ENCODE measurements at places on chromosomes 2 and 18. TPM values are rescaled to one million over a fixed set of nuclear protein-coding genes. Genes with fewer than 3 reads are reported as not detected.

Gene HOXD9
- total RNA-seq, result 11.2 TPM

- no peaks in the 10 kb centered on the region for H3K4me1 ChIP-seq
- DNase-seq, result no peak
- no peak overlapping the region for H3K27ac ChIP-seq
Observed at GRCh38 chr2:9373047-9373446, 50.3 kb downstream of the ITGB1BP1 start.

Gene POMC
- total RNA-seq, result 21.0 TPM

Gene UGT1A4
- not detected for total RNA-seq

Gene VWA3B
- total RNA-seq, result not detected

Gene RPRM
- 17.4 TPM for total RNA-seq

GRCh38 chr2:135490376-135490775 is 40.6 kb downstream of the ZRANB3 start:
- no peaks in the 10 kb centered on the region for H3K4me1 ChIP-seq
- DNase-seq, result no peak
- no peak overlapping the region for H3K4me3 ChIP-seq
- no peaks in the 10 kb centered on the region for H3K27me3 ChIP-seq
- no peaks in the 10 kb centered on the region for H3K36me3 ChIP-seq
- no peak overlapping the region for H3K27ac ChIP-seq

DNA sequence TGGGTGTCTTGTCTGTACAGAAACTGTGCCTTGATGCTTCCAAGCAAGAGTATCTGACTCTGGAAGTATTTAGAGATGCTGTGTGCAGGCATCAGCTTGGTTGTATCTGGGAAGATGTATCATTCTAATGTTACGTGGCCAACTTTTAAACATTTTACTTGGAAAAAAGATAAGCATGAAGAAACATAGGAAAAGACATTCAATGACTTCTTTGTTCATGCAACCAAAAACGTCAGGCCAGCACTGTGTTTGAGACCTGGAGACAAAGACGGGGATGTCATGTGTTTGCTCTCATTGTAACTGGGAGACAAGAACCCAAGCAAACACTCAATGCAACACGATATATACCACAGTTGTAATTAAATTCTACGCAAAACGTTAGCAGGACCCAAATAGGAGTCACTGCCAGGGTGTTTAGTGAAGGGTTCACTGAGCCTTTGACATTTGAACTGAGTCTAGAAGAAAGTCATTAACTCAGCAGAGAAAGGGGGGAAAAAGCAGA is 8.9 kb upstream of the SESTD1 start:
- no peak overlapping the region for H3K4me3 ChIP-seq
- no peaks in the 10 kb centered on the region for H3K27me3 ChIP-seq
- no peaks in the 10 kb centered on the region for H3K36me3 ChIP-seq
- H3K27ac ChIP-seq, result peak overlapping the region; percentile 76

Gene IL36RN
- total RNA-seq, result not detected

DNA sequence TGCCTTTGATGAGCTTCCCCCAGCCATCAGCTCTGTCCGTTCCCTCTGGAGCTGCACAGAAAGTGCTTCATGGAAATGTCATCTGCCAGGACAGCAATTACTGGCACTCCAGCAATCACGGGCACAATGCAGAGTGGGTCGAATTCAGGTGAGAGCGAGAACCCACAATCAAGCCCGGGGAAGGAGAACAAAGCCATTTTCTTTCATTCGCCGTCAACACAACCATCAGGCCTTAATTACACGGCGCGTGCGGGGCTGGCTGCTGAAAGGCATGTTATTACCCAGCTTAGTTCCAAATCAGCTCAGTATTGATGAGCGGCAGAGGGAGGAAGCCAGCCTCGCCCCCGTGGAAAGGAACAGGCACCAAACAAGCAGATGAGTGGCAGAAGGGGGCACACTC is 143.9 kb downstream of the MYT1L start:
- H3K36me3 ChIP-seq, result no peaks in the 10 kb centered on the region
- DNase-seq, result no peak
- H3K27ac ChIP-seq, result no peak overlapping the region
- no peaks in the 10 kb centered on the region for H3K27me3 ChIP-seq
- H3K4me1 ChIP-seq, result peaks cover 8% of the 10 kb centered on the region

- H3K4me1 ChIP-seq, result peaks cover 14% of the 10 kb centered on the region
- no peak overlapping the region for H3K27ac ChIP-seq
Observed at GRCh38 chr18:13585379-13586153, 140.8 kb downstream of the FAM210A start.

GRCh38 chr2:52369178-52369577 is 1337.2 kb upstream of the NRXN1 start:
- no peaks in the 10 kb centered on the region for H3K4me1 ChIP-seq
- DNase-seq, result no peak
- no peak overlapping the region for H3K27ac ChIP-seq
- no peaks in the 10 kb centered on the region for H3K27me3 ChIP-seq
- no peak overlapping the region for H3K4me3 ChIP-seq

DNA sequence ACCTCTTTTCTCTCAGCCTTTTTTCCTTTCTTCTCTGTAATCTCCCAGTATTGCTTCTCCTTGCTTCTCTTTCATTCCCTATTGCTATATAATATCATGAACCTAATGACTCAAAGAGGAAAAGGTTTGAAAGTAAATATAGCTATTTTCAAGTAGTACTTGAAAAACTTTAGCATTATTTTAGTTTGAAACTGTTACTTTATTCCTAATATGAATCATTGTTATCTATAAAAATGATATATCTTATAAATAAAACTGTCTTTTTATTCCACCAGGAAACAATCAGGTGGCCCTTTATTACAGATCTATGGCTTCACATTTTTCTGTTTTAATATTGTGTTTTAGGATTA is 311 bp upstream of the SCN1A start:
- H3K4me3 ChIP-seq, result no peak overlapping the region
- no peaks in the 10 kb centered on the region for H3K36me3 ChIP-seq
- no peak for DNase-seq

Gene GALR1
- total RNA-seq, result 0.71 TPM

- no peaks in the 10 kb centered on the region for H3K27me3 ChIP-seq
- no peak overlapping the region for H3K27ac ChIP-seq
- H3K4me3 ChIP-seq, result no peak overlapping the region
- no peaks in the 10 kb centered on the region for H3K36me3 ChIP-seq
- peaks cover 8% of the 10 kb centered on the region for H3K4me1 ChIP-seq
Observed at GRCh38 chr2:32841931-32842898, 104.5 kb upstream of the LTBP1 start.

Gene OSBPL1A
- 71.3 TPM for total RNA-seq

Gene PID1
- 67.4 TPM for total RNA-seq

DNA sequence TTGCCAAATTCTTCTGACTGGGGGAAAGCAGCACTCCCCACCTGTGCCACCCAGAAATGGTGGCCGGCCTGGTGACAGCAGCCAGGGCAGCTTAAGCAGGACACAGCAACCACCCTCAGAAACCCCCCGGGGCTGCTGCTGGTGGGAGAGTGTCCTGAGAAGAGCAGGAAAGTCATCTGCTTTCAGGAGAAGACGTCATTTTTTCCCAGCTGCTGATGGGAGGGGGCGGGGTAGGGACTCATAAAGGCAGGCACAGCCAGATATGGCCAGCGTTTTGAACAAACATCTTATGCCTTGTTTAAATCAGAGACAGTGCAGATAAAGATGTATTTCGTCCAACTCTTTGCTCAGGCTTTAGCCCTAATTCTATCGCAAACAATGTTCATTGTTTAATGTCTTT is 139.5 kb downstream of the LRRC30 start:
- no peaks in the 10 kb centered on the region for H3K4me1 ChIP-seq
- H3K27ac ChIP-seq, result peak overlapping the region; percentile 67
- DNase-seq, result no peak
- H3K4me3 ChIP-seq, result peak overlapping the region; percentile 2
- no peaks in the 10 kb centered on the region for H3K27me3 ChIP-seq

Gene OSGEPL1
- 10.0 TPM for total RNA-seq

GRCh38 chr18:24319757-24320156 is 77.9 kb downstream of the OSBPL1A start:
- no peaks in the 10 kb centered on the region for H3K27me3 ChIP-seq
- H3K27ac ChIP-seq, result no peak overlapping the region
- DNase-seq, result no peak
- H3K4me1 ChIP-seq, result peaks cover 7% of the 10 kb centered on the region
- no peak overlapping the region for H3K4me3 ChIP-seq
- H3K36me3 ChIP-seq, result no peaks in the 10 kb centered on the region

DNA sequence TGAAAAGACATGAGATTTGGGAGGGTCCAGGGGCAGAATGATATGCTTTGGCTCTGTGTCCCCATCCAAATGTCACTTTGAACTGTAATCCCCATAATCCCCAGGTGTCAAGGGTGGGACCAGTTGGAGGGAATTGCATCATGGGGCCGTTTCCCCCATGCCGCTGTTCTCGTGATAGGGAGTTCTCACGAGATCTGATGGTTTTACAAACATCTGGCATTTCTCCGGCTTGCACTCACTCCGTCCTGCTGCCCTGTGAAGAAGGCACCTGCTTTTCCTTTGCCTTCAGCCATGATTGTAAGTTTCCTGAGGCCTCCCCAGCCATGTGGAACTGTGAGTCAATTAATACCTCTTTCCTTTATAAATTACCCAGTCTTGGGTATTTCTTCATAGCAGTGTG is 51.4 kb downstream of the LPIN1 start:
- H3K36me3 ChIP-seq, result peaks cover 10% of the 10 kb centered on the region
- no peak overlapping the region for H3K27ac ChIP-seq
- H3K4me3 ChIP-seq, result no peak overlapping the region
- no peak for DNase-seq
- no peaks in the 10 kb centered on the region for H3K4me1 ChIP-seq

DNA sequence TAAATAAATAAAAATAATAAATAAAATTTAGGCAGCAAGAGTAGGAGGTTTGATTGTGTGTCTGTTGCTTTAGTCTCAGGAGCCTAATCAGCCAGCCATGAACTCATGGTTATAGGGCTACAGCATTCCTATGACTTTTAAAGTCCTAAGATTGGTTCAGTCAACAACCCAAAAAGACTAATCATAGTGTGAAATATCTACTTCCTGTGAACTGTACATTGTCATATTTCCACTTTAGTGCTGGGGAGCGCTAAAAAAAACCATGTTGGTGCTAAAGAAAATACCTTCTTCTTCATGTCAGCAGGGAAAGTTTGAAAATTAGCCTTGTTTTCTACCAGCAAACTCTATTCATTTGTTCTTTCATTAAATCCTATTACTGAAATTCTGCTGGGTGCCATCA is 521.6 kb downstream of the RNF144A start:
- H3K4me3 ChIP-seq, result no peak overlapping the region
- H3K4me1 ChIP-seq, result peaks cover 16% of the 10 kb centered on the region
- no peaks in the 10 kb centered on the region for H3K36me3 ChIP-seq

- H3K4me3 ChIP-seq, result no peak overlapping the region
- H3K27me3 ChIP-seq, result no peaks in the 10 kb centered on the region
- DNase-seq, result no peak
- H3K27ac ChIP-seq, result no peak overlapping the region
Observed at GRCh38 chr2:182318466-182319220, 108.2 kb downstream of the PDE1A start.

DNA sequence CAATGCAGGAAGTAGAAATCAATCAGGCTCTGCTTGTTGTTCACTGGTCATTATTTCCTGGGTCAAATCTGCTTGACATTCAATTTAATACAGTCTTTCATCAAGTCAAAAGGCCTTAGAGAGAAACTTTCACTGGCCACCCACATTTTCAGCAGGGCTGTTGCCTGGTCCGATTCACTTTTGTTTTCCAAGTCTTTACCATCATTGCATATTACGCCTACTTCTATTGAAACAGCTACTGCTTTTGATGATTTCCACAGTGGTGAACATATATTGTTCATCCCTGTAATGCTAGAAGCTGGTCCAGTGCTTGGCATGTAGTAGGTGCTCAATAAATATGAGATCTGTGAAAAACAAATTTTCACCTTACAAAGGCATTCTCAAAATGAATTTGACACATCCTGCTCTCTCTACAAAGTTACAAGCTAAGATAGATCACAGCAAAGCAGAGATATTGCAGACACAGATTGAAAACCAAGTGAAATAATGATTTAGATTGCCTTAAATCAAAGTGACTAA is 600.1 kb downstream of the ARHGAP15 start:
- no peak overlapping the region for H3K4me3 ChIP-seq
- DNase-seq, result no peak
- H3K4me1 ChIP-seq, result no peaks in the 10 kb centered on the region

DNA sequence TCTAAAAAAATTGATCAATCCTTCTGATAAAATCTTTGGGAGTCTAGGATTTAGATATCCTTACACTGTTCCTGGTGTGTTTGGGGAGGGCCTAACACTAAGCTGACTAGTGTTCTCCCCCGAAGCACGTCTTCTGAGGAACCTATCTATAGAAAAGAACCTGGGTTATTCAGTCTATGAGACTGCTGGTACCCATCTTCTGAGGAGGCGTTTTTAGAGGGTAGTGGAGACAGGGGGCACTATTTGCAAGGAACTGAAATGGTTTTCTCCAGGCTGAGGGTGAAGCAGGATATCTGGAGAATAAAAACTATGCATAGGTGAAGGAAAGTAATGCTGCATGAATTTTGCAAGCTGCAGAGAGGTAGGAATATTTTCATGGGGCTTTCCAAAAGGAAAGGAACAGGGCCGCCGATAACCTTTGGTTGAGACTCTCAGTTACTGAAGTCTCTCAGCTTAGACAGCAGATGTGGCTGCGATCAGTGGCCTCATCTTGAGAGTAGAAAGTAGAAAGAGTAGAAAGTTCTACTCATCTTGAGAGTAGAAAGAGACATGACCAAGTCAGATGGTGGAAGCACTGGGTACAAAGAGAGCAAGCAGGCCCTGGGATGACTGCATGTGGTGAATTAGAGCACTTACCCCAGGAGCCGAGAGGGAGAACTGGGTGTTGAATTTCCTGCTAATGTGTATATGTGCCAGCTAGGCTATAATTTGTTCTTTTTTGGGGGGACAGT is 31.8 kb upstream of the KCNE4 start:
- DNase-seq, result no peak
- H3K4me3 ChIP-seq, result no peak overlapping the region
- no peaks in the 10 kb centered on the region for H3K27me3 ChIP-seq
- no peak overlapping the region for H3K27ac ChIP-seq

- no peak for DNase-seq
- no peaks in the 10 kb centered on the region for H3K27me3 ChIP-seq
- no peak overlapping the region for H3K27ac ChIP-seq
- H3K36me3 ChIP-seq, result no peaks in the 10 kb centered on the region
Observed at GRCh38 chr2:28357948-28358667, 34.5 kb upstream of the FOSL2 start.

DNA sequence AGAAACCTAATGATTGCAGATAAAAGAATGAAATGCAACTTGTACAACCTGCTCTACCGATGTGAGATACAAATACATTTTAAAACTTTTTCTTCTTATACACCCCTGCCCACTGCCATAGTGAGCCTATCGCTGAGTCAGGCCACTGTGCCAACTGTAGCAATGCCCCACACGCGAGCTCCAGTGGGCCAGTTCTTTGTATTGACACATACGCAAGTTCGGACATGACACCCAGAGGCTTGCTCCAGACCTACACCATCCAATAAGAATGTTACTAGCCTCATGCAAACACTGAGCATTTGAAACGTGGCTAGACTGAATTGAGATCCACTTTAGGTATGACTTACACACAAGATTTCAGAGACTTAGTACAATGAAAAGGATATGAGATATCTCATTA is 340.1 kb downstream of the ARHGAP15 start:
- DNase-seq, result no peak
- H3K4me3 ChIP-seq, result no peak overlapping the region
- no peaks in the 10 kb centered on the region for H3K4me1 ChIP-seq

Gene TBC1D8
- 12.8 TPM for total RNA-seq
